H1 (cell line): ENCODE measurements at places on chromosomes 13 and 19. TPM values are rescaled to one million over a fixed set of nuclear protein-coding genes. Genes with fewer than 3 reads are reported as not detected.

- no peak for DNase-seq
Observed at GRCh38 chr19:11478167-11479089, 2.4 kb downstream of the ELAVL3 start.

DNA sequence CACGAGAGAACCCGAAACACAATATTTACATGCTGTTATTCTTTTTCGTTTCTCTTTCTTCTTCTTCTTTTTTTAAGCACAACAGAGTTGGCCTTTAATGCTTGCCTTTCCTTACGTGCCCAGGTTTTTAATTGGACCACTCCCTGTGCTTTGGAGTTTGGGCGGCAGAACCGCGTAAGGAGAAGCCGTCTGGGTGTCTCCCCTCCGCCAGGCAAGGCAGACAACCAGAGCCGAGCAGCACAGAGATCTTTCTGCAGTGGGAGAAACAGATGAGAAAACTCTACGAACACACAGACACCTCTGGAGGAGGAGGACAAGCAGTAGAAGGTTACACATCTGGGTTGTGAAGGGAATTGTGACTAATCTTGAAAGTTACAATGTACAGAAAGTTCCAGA lies 150.0 kb upstream of the UBL3 start:
- DNase-seq = no peak

DNA sequence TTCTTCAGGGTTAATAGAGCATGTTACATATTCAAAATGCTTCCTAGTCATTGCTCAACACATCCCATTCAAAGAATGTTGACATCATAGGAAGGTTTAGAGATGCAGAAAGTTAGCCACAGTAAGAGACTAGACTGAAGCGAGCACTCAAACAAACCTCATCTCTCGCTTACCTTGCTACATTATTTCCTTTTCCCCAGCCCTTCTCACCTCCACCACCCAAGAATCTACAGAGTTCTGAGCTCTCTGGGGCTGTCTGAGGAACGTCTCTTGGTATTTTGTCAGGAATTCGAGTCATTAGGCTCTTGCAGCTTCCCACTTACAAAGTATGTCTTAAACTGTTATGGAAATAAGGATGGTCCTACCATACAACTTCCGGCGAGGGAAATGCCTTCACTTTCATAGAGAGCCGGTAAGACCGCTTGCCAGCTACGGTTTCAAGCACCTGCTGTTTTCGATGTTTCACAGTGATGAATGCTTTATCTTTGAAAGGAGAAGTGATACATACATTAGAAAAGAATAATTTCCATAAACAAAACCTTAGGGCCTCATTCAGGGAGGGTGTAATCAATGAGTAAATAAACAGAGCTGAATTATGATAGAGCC lies 65.1 kb downstream of the FLT1 start:
- DNase-seq = no peak

The FXYD1 gene
- 8.1 and 10.3 TPM in 2 replicates for total RNA-seq

The TMEM238 gene
- 3.8 and 3.9 TPM in 2 replicates for total RNA-seq
